ENCODE measurements at places on chromosomes 16 and 17.
A peak's percentile ranks its signal among the peaks of the same experiment; 100 is the strongest.

- DNase-seq: no peak
These were observed 104.9 kb downstream of the CEP112 start for GRCh38 chr17:66087073-66087472.

DNA sequence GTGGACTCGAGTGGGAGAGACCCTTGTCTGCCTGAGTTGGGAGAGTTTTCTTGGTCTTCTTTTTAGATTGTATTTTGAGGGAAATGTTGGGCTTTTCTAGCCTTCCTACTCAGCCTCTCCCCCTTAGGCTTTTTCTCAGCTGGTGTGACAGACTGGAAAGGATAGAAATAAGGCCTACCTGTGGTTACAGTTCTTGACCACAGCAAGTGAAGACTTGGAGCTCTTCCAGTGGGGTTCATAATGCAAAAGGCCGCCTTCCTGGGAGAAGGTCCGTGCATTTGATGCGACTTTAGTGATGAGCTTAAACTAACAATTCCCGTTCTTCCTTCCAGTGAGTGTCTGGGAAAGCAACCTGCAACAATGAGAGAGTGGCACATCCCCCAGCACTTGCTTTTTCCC lies 56.8 kb downstream of the B9D1 start:
- DNase-seq: no peak

DNA sequence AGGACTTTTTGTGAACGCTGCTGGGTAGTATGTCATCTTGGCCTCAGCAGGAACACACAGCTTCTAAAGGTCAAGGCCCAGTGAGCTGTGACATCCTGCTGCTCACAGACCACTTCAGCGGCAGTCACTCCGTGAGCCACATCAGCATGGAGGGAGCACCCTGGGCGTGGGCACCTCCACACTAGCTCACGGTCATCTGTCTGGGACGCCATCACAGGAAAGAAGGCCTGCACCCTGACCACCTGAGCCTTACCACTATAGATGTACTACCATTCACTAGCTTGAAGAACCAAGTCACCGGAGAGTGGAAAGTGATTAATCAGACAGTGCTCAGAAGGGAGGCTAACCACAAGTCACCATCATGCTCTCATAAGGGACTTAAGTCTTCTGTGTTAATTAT lies 3.3 kb downstream of the AXIN1 start:
- DNase-seq: no peak

GRCh38 chr16:60648290-60648689 lies 1387.9 kb downstream of the CDH8 start:
- DNase-seq: no peak

GRCh38 chr16:76970745-76971099 lies 220.3 kb upstream of the MON1B start:
- no peak for DNase-seq

DNA sequence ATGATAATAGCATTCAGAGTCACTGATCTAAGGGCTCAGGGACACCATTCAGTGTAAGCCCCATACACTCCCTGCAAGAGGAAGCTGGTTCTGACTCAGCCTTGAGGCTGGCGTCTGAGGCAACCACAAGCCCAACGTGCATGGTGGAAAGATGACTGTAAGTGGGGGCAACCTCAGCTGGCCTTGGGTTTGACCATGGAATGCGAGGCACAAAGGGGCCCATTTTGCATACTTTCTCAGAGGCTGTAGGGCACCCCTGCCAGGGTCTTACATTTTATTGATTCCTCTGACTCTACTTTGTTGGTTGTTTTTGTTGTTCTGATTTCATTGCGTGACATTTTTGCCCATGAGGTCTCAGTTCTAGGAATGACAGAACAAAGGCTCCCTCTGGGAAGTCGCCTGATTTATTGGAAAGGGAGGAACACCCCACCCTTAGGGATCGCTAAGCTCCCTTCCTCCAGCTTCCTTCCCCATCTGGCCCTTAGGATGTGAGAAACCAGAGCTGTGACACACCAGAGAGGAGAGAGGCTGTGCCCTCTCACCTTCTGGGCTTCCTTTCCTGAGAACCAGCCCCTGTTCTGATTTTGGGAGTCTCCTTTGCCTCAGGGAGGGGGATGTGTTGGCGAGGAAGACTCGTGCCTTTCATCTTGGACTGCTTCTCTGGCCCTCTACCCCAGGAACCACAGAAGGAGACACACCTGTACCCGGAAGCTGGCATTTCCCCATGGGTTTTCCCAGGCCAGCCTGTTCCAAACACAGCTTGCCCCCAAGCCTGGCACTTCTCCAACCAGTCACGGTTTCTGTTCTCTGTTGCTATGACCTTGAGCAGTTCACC lies 5.6 kb upstream of the CIITA start:
- DNase-seq: peak; percentile 86
